ENCODE measurements at places on chromosomes 12 and 14.

DNA sequence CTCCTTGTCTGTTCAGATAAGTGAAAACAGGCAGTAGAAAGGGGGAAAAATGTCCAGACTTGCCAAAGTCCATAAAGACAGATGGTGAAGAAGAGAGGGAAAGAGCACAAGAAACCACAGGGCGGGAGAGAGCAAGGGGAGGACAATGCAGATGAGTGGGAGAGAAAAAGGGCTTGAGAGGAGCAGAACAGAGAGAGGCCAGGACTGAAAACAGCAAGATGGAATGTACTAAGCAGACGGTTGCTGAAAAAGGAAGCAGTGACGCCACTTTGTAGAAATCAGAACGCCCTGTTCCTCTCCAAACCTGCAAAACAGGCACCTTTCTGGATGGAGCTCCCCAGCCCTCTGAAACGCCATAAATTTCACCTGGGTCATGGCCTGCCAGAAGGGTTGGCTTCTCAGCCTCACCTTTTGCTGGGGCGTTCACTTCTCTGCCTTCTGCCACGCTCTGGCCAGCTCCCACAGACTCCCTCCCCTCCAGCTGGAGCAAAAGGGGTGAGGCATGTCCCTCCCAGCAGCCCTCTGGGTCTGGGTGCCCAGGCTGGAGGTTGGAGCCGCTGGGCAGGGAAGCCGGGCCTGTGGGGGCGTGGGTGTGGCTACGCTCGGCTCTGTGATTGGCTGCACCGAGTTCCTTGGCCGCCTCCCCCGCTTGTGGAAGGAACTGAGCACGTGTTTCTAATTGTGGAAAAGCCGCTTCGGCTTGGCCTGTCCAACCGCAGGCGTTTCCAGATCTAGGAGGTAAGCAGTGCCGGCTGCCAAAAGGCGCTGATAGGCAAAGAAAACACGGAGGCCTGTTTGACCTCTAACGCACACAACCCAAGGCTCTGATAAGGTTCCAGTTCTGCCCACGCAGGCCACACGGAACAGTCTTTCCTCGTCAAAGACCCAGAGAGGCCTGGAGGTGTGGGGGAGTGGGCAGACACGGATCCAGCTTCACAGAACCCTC is 29.3 kb downstream of the SLC7A8 start:
- DNase-seq: no peak

DNA sequence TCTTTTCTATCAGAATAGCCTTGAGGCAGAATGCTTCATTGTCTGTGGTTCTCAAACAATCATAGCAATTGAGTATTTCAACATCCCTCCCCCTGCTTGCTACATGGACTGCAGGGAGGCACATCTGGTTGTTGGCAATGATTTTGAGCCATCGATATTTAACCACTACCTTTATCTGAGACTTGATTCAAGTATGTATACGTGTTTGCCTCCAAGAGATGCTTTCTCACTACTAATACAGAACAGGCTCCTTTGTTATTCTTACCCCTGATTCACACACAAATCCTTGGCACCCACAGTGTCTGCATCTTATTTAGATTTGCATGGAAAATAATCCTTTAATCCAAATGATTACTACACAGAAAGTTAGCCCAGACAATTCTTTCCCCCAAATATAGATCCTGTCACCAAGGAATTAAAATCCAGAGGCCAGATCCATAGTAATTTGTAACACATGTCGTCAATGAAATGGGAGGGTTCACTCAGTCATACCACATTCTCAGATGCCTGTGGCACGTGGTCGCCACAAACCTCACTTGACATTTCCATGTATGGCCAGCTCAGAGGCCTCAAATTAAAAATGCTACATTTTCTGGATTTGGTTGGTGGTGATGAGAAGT is 199.3 kb downstream of the ITPR2 start:
- DNase-seq: no peak

DNA sequence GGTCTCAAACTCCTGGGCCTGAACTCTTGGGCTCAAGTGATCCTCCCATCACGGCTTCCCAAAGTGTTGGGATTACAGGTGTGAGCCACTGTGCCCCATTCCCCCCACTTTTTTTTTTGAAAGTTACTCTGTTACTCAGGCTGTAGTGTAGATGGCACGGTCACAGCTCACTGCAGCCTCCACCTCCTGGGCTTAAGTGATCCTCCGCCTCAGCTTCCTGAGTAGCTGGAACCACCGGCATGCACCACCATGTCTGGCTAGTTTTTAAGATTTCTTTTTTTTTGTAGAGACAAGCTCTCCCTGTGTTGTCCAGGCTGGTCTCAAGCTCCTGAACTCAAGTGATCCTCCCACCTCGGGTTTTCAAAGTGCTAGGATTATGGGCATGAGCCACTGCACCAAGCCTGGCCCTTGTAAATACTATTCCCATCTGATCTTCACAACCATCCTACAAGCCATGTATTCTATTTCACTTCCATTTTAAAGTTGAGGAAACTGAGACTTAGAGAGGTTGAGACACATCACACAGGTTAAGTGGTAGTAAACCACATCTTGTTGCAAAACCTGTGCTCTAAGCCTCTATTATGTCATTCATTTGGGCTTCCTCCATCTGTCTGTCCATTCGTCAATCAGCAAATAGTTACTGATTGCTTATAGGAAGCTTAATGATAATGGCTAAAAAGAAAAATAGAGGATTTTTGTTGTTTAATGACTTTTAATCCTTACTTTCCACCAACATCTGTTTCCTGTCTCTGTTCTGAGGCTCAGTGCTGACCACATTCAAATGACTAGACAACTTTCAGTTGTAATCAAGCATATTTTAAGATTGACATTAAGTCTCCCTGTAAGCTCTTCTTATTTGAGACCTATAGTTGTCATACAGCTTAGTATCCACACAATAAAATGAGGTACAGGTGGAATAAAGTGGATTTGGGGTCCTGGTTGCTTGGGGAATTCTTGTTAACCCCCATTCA is 9.2 kb downstream of the ASCL4 start:
- no peak for DNase-seq

GRCh38 chr12:100279607-100280244 is 12.7 kb downstream of the SCYL2 start:
- no peak for DNase-seq

DNA sequence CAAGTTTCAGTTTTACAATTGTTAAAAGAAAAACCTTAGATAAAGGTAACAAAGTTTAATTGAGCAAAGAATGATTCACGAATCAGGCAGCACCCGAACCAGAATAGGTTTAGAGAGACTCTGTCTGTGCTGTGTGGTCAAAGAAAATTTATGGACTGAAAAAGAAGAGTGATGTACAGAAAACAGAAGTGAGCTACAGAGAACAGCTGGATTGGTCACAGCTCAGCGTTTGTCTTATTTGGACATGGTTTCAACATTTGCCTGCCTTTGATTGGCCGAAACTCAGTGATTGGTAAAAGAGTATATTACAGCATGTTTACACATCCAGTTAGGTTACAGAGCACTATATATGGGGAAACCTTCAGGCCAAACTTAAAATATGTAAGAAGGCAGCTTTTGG is 703.2 kb upstream of the STXBP6 start:
- no peak for DNase-seq

GRCh38 chr12:55845785-55846496 is 3.2 kb upstream of the MMP19 start:
- no peak for DNase-seq

DNA sequence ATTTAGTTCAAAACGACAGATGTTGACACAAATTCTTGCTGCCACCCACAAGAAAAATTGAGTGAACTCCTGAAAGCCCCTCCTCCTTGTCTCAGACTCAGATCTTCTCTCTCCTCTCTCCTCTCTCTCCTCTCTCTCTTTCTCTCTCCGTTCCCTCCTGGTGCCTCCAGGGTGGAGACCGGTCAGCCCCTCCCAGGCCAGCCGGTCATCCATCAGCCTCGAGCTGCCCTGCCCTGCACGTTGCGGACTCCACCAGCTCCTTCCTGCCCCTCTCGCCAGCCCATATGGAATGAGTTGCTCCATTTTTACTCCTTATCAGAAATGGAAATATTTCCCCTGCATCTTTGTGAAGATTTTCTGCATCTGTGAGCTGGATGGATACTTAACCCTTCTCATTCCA is 103.8 kb downstream of the TBX5 start:
- DNase-seq: no peak

- no peak for DNase-seq
Observed at GRCh38 chr12:48175613-48176416, 7.6 kb upstream of the CCDC184 start.

DNA sequence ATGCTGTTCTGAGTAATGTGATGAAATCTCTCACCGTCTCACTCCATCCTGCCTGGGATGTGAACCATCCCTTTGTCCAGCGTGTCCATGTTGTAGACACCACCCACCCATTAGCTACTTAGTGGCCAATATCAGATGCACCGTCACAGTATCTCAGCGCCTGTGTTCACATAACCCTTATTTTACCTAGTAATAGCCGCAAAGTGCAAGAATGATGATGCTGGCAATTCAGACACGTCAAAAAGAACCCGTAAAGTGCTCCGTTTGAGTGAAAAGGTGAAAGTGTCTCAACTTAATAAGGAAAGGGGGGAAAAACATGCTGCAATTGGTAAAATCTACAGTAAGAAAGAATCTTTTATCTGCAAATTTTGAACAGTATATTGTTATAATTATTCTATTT is 3.0 kb downstream of the RNASE10 start:
- DNase-seq: no peak

DNA sequence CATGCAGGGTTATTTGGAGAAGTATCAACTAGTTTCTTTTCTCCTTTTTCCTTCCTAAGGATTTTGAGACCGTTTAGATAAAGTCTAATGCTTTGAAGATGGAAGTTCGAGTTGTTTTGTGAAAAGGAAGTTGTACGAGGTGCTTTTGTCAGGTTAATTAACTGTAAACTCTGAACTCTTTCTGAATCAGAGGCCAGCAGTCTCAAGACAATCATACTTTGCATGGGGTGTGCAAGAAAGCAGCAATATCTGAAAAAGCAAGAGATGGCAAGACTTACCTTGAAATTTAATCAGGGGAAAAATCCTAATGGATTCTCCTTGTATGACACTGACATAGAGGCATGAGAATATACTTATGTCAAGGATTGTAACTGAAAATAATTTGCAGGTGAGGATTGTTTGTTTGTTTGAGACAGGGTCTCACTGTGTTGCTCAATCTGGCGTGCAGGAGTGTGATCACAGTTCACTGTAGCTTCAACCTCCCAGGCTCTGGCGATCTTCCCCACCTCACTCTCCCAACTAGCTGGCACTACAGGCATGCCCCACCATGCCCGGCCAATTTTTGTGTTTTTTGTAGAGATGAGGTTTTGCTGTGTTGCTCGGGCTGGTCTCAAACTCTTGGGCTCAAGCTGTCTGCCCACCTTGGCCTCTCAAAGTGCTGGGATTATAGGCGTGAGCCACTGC is 170.2 kb upstream of the HMGA2 start:
- no peak for DNase-seq

DNA sequence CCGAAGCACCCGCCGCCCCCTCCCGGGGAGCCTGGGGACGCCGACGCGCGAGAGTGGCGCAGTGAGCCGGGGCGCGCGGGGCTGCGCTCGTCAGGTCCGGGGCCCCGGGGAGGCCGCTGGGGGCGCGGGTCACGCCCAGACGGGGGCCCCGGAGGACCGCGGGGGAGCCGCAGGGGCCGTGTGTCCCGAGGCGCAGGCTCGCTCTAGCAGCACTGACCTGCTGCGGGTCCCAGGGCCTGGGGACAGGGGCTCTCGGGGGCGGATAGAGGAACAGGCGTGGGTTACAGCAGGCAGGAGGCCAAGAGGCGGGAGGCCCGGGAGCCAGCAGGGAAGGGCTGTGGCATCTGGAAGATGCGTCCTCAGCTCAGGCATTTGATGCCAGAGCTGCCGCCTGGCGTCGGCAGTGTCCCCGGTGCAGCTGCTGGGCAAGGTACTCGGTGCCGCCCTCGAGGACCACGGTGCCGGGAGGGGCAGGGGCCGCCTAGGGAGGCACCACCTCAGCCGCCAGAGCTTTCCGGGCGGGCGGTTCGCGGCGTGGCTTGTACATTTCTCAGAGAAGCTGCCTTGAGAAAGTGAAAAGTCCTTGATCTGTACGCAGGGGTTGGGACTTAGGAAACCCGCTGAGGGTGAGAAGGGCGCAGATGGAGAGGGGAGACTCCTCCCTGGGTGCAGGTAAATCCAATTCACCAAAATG is 1.2 kb downstream of the WNT5B start:
- no peak for DNase-seq

DNA sequence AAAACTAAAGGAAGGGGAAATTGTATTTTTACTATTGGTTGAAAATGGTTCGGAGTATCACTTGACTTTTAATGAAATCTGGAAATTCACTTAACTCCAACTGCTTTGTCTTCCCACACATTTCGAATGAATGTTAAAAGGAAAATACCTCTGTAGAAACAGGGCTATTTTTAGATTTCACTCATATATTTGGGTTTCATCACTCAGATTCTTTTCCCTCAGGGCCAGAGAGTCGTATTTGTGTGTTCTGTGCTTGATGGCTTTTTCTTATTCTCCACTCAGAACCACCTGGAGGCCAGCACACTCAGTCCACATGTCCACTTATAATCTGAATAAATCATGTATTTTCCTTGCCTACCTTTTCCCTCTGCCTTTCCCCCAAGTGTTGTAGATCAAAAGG is 40.0 kb downstream of the DAAM1 start:
- no peak for DNase-seq

DNA sequence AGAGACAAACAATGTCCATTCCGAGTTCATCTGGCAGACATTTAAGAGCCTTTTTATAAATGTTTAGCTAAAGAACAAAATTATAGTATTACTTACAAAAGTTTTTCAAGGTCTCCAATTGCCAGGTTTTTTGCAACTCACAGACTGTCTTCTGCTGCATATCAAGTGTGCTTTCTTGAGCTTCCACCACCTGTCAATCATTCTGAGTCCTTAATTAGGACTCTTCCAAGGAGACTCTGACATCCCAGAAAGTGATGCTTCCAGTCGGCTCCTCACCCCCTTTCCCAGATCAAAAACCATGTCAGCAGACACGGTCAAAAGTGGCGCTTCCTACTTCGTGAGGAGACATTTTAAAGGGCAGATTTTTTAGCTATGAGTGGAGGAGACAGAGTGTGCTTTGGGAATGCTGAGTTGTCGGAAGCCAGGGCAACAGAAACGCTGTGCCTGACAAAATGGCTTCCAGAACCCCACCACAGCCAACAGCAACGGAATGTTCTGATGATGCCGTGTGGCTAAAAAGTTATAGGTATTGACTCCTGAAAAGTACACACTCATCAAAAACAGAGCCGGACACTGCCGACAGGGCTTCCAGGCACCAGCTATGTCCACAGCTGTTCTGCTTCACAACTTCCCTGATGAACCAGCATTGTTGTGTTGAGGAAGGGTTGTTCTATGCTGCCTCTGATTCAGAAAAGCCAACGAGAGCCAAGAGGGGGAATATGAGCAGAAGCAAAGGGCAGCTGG is 116.1 kb upstream of the SLC35F4 start:
- DNase-seq: no peak

DNA sequence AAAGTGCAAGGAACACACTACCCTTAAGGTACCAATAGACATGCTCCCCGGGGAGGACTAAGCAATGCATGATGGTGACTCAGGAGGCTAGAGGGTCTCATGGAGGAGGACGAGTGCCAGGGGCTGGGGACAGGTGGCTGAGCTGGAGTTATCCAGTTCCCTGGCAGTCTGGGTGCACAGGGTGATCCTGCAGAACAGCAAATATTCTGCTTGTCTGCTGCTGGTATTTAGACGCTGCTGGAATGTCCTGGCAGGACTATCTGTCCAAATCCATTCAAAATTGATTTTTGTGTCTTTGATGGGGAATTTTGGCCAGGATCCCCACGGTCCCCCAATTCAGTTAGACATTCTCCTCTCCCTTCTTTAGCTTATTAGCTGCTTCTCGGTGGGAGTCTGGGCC is 138.7 kb downstream of the C12orf75 start:
- DNase-seq: no peak

GRCh38 chr14:32635061-32635719 is 303.5 kb upstream of the NPAS3 start:
- DNase-seq: no peak
